ENCODE measurements at places on chromosomes 3 and 15. TPM values are rescaled to one million over a fixed set of nuclear protein-coding genes. Genes with fewer than 3 reads are reported as not detected.

DNA sequence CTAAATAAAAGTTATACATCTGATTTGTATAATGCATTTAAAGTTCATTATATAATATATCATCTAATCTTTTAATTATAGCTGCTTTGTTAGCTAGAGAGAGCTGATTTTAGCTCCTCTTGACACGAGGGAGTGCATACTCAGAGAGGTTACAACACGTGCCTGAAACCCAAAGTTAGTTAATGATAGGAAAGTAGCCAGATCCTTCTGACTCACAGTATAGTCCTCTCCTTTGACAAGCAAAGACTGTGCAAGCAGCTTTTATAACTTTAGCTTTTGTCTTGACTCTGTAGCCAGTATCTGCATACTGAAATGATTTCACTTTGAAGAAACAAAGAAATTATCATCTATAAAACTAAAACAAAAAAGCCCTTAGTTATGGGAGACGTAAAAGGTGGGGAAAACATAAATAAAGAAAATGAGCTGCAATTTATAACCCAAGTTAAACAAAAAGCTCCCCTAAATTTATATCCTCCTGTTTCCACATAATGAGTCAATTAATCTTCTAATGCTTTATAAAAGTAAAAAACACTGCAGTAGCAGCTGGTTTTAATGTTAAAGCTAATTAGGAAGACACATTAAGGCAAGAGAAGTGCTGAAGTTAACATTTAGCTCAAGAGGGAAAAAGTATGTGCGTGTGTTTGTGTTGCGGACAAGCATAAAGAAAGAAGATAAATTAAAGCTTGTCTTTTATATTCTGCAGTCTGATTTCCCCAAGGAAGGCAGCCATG, 13.1 kb downstream of the GABRR3 start:
- no peak for DNase-seq

The GRM2 gene
- 0.11 TPM for total RNA-seq

The RBPMS2 gene
- total RNA-seq, result not detected

DNA sequence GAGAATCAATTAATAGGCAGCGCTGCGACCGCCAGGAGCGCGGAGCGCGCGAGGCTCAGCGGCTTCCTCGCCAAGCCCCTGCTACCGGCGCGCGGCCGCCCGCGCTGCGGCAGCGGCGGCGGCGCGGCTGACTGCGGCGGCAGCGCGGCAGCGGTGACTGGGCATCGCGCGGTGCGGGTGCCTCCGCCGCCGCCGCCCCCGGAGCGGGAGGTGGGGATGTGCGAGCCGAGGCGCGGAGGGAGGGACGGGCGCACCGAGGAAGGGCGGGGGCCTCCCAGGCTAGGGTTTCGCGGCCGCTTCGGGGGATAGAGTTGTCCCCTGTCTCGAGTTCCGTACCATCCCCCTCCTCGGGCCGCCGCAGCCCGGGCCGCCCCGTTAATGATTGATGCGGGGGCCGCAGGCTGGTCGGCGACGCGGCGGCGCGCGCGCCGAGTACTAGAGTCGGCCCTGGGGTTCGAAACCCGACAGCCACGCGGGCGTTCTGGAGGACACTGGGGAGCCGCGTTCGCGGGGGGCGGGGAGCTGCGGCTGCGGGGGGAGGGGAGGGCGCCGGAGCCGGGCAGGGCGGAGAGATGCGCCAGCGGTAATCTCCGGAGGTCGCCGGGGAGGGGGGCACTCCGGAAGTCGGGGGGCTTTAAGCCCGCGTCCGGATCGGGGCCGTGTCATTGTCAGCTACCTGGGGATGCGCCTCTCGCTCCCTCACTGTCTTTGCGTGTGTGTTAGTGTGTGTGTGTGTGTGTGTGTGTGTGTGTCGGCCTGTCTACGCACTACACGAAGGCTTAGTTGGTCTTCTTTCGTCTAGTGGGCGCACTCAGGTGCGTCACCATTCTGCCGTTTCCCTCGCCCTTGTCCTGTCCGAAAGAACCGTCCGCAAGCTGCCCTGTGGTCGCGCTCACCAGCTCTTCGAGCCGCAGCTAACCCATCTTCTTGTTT, at the start of gene PAQR9:
Gene PAQR9 (minus strand): TSS at position 159 of the 933 bp plus-strand sequence. CDS start 338 bp downstream, outside the sequence.
- no peak for DNase-seq

GRCh38 chr15:45499426-45499825, 23.1 kb downstream of the SLC30A4 start:
- DNase-seq, result no peak

The MGLL gene
- total RNA-seq, result 21.6 TPM

DNA sequence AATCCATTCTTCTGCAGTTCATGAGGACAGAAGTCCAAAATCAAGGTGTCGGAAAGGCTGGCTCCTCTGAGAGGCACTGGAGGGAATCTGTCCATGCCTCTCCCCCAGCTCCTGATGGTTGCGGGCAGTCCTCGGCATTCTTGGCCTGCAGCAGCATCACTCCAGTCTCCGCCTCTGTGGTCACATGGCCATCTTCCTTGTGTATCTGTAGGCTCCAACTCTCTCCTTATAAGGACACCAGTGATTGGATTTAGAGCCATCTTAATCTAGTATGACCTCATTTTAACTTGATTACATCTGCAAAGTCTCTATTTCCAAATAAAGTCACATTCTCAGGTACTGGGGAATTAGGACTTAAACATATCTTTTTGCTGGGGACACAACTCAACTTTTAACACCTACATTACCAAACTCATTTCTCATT, 56.0 kb upstream of the FLNB start:
- no peak for DNase-seq

The CD200 gene
- total RNA-seq, result not detected

DNA sequence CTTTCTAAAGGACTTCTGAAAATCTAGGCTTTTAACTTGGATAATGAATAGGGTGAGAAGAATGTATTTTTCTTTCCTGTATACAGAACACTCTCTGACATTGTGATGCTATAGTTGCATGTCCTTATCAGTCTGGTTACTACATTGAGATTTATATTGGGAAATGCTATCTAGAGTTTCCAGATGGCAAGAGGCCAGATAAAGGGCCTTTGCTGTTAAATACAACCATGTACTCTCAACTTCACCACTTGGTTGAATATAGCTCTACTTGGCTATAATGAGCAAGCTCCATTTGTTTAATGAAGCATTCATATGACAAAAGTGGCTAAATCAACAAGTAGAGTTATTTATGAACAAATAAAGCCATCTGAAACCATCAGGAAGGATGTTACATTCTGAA, 91.0 kb downstream of the IGSF11 start:
- no peak for DNase-seq

The TMCO5A gene
- total RNA-seq, result not detected

- DNase-seq, result no peak
Measured at GRCh38 chr3:99960123-99960878, 142.6 kb downstream of the CMSS1 start.

GRCh38 chr3:3552761-3553160, 246.5 kb upstream of the LRRN1 start:
- DNase-seq, result no peak

- DNase-seq, result no peak
Measured at GRCh38 chr3:194608981-194609380, 24.2 kb downstream of the TMEM44 start.

GRCh38 chr3:23242106-23242505, 39.0 kb downstream of the UBE2E2 start:
- no peak for DNase-seq

The FOXB1 gene
- not detected for total RNA-seq

DNA sequence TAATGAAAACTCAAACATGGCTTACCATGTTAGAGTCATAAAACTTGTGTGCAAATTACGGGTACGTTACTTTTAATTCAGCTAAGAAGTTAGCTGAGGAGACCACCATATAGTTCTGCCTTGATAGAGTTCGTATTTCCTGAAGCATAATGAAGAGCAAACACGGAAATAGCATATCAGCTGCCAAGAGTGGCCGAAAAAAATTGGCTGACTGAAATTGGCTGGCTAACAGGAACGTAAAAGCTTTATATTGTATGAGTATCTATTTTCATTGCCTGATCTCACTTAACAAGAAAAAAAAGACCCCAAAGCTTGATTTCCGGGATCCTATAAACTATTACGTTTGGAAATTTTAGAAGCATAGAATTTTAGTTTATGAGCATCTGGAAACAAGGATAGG, 1222.9 kb downstream of the ZPLD1 start:
- DNase-seq, result no peak

DNA sequence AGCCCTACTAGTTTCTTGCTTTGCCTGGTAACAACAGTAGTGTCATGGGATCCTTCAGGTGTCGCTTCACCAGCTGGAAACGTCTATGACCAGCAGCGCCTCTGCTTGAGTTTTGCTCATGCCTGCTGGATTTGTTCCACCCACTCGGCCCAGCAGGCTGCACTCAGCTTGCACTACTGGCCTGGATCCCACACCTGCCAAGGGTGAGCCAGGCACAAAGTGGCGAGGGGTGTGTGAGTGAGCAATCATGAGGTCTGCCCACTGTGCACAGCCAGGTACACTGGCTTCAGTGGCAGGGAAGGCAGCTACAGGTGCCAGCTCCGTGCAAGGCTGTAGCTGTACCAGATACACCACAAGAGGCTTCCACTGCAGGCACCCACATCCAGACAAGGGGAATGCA, 282.8 kb downstream of the UBE2E2 start:
- DNase-seq, result no peak

GRCh38 chr3:194114123-194114522, 21.8 kb upstream of the HES1 start:
- DNase-seq, result no peak

DNA sequence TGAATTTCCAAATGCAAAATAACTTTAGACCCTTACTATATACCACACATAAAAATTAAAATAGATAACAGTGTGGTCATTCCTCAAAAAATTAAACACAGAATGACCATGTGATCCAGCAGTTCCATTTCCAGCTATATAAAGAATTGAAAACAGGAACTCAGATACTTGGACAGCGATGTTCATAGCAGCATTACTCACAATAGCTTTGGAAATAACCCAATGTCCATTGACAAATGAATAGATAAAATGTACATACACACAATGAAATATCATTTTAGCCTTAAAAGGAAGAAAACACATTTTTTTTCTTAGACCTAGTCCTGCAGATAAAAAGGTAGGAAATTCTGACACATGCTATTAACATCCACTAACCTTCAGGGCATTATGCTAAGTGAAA, 26.7 kb downstream of the RAD51 start:
- no peak for DNase-seq

DNA sequence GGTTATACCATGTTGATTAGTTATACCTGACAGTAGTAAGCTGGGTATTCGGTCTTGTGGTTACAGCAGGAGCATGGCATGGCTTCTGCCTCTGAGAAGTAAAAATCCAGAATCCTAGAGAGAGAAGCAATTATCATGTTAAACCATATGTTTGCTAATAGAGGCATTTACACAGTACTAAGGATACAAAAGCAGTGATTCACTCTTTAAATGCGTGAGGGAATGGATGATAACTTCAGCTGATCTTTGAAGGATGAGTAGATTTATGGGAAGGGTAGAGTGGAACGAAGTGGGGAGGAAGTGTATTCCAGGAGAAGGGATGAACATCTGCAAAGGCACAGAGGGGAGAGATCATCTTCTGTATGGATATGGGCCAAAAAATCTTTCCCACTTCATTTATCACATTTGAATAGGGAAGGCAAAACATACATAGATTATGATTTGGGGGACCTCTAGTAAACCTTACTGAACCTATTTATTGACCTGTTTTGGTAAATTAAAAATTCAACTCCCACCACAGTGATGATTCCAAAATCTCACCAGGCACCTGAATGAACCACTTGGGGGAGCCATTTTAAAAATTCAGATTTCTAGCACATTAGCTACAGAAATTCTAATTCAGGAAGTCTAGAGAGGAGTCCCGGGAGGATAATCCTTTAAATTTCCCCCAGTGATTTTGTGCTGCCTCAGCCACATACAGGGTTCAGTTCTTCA, 35.1 kb downstream of the IGSF10 start:
- no peak for DNase-seq

The MAN2C1 gene
- total RNA-seq, result 155 TPM

The SEMA3G gene
- total RNA-seq, result not detected

DNA sequence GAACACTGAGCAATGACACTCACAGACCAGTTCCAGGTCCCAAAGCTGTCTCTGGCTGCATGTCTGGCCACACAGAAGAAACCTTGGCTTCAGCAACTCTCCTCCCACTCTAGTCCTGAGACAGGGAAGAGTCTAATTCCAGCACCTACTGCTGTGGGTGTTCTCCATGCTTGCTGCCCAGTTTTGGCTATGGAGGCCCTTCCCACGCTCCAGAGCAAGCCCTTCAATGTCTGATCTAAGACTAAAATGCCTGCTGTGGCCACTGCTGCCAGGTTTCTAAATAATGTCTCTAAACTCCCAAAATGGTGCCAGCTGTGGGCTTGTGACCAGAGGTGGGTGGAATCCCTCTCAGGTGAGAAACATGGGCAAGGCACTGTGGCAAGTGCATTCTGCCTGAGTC, 531.3 kb downstream of the GRM7 start:
- DNase-seq, result no peak

The ALG1L2 gene
- 2.8 TPM for total RNA-seq

DNA sequence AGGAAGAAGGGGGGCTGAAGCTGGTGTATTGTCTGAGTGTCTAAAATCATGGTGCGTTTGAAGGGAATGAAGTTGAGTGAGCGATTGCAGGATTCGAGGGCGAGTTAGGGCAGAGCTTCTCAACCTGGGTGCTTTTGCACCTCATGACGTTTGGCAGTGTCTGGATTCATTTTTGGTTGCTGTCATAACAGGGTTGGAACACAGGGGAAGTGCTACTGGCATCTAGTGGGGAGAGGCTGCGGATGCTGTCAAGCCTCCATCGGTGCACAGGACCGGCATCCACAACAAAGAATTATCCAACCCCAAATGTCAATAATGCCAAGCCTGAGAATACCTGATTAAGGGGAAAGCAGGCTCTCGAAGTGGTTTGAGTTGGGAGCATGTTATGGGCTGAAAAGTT, 120.0 kb downstream of the SLCO3A1 start:
- no peak for DNase-seq

The SMAD6 gene
- total RNA-seq, result 14.6 TPM

GRCh38 chr3:47663630-47664240, 85.1 kb upstream of the CSPG5 start:
- DNase-seq, result no peak

- DNase-seq, result no peak
Measured at GRCh38 chr3:172078721-172079120, 39.3 kb downstream of the FNDC3B start.

GRCh38 chr3:111691293-111691909, 96.3 kb upstream of the ZBED2 start:
- DNase-seq, result peak; percentile 30

GRCh38 chr15:56749982-56750381, 16.7 kb upstream of the ZNF280D start:
- DNase-seq, result no peak

DNA sequence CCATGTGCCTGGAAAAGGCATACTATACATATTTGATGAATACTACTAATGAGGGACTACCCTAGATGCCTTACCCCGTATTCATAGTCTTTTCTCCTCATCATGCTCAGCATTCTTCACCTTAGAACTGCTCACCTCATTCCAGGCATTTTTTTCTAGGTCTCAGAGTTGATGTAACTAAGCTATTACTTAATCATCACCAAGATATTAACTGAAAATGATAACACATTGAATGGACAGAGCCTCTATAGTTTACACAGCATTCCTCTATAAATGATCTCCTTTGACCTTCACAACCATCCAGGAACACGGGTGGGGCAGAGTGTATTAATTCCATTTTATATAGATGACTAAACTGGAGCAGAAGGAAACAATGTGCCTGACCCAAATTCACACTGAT, 174.1 kb upstream of the DPH6 start:
- DNase-seq, result no peak

The METTL6 gene
- 23.5 TPM for total RNA-seq
